ENCODE measurements at places on chromosomes 11 and 22.

DNA sequence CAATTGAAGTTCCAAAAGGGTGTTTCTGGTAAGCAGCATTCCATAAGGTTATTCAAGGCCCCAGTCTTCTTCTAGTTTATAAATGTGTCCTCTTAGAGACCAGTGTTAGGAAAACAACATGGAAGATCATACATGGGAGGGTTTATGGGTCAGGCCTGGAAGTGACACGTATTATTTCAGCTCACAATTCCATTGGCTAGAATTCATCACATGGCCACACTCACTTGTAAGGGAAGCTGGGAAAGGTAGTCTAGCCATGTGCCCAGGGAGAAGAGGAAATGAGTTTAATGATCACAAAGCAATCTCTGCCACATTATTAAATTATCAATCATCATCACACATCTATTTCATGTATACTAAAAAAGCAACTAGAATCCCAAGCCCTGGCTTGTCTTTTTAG lies 181.7 kb upstream of the TBCEL start:
- DNase-seq: no peak

GRCh38 chr22:46547179-46547882 lies 9.9 kb upstream of the CELSR1 start:
- DNase-seq: no peak

DNA sequence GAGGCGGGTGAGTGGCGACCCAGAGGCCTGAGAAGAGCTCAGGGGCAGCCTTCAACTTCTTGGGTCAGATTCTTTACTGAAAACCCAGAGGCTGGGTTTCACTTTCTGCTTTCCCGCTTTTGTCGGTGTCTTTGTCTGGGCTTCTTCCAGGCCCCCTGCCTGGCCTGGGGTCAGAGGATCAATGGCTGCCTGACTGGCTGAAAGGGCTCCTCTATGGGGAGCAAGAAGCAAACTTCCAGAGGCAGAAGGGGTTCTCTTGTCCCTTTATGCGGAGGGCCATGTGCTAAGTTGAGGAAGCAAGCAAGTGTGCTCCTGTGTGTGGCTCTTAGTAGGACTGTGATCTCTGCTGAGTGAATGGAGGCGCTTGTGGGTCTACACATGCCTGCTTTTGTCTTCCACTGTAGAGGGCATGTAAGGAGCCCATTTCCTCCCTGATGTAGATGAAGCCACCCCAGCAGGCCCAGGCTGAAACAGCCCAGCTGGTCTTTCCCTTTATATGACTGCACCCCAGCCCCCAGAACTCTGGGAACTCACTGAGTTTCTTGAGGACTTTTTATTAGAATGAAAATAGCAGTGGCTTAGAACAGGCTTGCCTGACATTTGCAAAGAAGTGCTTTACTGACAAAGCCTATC lies 1.0 kb upstream of the PKNOX2 start:
- no peak for DNase-seq

- no peak for DNase-seq
Observed at GRCh38 chr22:45572444-45572843, 69.8 kb downstream of the FBLN1 start.

DNA sequence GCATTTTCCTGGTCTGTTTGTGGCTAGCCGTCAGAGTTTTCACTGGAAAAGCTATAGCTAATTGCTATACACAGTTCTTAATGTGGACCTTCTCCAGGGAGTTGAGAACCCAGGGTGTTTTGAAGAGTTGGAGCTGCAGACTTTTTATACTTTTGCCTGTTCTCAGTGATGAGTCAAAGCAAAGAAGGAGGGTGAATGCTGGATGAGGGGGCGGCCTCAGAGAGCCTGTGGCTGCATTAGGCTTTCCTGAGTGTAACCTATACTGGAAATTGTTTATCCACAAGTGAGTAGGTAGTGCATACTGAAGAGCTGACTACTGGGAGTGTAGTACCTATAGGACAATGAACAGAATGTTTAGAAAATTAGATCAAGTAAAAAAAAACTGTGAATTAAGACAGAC lies 79.7 kb upstream of the HORMAD2 start:
- no peak for DNase-seq

DNA sequence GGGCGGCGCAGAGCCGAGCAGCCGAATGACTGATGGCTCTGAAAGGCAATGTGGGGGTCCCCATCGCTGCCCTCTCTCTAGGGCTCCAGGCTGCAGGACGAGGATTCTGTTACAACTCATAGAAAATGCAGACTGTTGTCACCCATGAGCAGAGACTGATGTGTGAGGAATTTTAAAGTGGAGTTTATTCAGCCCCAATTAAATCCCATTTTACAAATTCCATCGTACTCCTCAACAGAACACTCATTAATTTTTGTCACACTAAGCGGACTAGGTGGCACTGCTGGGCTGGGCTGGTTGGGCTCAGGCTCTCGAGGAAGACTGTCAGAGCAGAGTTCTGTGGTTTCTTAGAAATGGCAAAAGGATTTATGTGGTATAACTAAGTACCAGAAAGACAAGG lies 102.6 kb upstream of the SPON1 start:
- no peak for DNase-seq

DNA sequence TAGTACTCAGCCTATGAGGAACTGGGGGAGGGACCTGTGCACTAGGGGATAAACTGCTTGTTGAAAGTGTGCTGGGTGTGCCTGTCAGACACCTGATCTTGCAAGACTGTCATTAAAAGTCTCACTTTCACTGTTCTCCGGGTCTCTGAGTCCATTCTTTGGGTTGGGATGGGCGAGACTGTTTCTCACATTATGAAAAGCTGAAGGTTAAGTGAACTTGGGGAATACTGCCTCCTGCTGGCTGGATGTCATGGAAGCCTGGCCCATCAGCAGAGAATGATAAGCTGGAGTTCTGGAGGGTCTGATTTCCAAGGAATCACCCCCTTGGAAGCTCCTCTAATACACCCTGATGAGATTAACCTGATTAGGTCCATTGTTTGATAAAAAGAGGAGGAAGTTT lies 9.0 kb upstream of the VPREB1 start:
- no peak for DNase-seq

DNA sequence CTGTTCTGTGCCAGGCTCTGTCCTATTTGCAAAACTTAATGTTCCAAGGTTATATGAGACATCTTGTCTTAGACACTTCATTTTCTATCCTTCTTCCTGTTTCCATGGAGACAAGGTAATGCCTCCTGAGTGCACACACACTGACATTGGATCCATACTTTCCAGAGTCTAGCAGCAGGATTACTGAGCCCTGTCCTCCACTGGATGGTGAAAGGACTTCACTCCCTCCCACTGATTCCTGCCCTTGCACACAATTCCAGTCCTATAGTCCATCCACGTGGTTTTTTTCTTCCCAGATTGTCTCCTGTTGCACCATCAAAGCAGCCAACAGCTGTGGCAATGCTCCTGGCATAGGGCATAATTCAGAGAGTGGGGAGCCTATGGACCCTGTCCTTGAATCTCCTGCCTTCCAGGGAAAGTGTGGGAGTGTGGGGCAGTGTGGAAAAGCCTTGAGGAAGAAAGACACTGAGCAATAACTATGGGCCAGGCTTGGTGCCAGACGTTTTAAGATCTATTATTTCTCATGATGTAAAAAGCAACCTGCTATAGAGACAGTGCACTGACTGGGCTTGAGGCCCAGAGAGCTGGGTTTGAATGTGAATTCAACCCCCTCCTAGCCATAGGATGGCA lies 31.3 kb downstream of the SERPINH1 start:
- DNase-seq: no peak

DNA sequence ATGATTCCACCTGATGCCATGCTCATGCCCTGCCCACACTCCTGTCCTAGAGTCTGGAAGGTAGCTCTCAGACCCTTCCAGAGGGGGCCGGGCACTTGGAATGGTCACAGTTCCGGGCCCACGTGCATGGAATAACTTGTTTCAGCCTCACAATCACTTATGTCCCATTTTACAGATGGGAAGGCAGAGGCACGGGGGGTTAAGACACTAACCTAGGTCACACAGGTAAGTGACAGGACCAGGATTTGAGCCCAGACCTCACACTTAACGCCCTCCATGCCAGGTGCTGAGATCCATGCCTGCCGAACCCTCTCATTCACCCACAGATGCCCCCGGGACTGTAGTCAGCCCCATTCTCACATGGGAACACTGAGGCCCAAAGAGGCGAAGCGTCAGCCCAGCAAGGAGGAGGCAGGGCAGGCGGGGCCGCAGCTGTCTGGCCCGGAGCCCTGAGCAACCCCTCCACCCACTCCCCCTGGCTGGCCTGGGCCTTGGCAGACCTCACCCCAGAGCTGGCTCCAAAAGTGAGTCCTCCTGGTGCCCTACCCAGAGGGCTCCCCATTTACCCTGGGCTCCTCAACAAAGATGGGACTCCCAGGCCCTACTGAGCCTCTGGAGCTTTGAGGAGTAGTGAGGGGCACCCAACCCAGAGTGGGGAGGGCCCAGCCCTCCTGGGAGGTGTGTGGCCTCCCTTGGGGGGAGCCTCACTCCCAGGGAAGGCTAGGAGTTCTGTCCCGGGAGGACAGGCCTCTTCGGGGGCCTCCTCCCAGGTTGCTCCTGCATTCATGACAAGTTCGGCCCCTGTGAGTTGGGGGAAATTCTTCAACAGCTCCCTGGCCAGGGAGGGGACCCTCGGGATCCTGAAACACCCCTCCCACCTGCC lies 2.4 kb upstream of the ALDH3B1 start:
- DNase-seq: no peak

DNA sequence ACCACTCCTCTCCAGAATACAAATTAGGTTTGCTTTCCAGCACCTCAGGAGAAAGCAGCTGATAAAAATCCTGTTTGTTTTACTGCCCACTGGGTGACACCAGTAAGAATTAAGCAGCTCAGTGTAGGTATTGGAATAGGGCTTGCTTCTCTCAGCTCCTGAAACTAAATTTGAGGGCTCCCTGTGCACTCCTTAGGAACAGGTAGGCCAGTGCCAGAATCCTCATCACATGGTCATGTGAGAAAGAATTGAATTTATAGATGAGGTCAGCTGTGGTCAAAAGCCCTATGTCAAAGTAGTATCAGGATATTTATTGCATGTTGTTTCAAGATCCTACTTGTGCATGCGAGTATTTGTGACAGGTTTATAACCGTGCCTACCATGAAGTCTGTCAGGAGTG lies 1.0 kb downstream of the PRSS23 start:
- DNase-seq: no peak

- DNase-seq: no peak
Observed at GRCh38 chr11:92524542-92524941, 299.9 kb downstream of the FAT3 start.

GRCh38 chr11:108405706-108406105 lies 61.6 kb downstream of the C11orf65 start:
- DNase-seq: no peak

All from esophagus squamous epithelium (tissue), 5 donors.